Stimulated activated CD8-positive, alpha-beta memory T cell treated with anti-CD3 and anti-CD28 coated beads, Interleukin-7, amount 100 ng/mL, for 1 hour (primary cell): ENCODE measurements at places on chromosomes 4 and X.

DNA sequence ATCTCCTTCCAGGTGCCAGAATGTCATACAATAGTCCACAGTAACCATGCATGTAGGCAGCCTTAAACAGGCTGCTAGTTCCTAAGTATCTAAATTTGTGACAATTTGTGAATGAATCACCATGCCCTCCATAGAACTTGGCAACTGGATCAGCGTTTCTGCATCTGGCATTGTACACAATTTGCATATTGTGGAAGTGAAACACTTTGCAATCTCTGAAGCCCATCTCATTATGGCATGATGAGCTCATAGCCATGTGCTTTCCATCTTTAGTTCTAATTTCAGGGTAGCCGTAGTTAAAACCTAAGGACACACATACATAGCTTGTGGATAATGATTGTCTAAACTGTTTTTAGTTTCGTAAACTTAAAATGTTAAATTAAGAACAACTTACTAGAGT, 573.6 kb downstream of the PPP4R3C start:
- no peak for DNase-seq

GRCh38 chrX:136456133-136456532, 31.6 kb upstream of the BRS3 start:
- no peak for DNase-seq

DNA sequence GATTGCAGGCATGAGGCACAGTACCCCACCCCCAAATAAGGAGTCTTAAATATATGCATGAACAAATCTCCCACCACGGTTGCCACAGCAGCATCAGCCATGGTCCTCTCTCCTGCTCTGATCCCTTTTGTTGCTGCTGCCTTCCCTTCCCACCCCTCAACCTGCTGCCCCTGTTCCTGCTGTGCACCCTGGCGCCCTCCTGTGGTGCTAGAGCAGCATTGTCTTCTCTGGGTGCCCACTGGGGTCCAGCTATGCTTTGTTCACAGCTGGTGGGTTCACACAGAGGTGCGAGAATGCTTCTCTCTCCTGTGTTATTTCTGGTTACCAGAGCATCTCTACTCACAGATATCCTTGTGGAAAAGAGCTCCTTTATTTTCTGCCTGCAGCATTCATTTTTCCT, 116.2 kb downstream of the GATB start:
- DNase-seq, result no peak

GRCh38 chr4:48180234-48180633, 46.2 kb upstream of the TXK start:
- no peak for DNase-seq

DNA sequence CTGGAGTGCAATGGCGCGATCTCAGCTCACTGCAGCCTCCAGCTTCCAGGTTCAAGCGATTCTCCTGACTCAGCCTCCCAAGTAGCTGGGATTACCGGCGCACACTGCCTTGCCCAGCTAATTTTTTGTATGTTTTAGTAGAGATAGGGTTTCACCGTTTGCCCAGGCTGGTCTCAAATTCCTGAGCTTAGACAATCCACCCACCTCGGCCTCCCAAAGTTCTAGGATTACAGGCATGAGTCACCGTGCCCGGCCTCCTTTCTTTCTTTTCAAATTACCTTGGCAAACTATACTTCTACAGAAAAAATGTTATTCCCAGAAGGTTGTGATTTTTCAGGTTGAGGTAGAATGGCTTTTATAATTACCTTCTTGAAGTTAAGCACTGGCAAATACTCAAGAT, 321.9 kb upstream of the PRPS2 start:
- DNase-seq, result no peak

DNA sequence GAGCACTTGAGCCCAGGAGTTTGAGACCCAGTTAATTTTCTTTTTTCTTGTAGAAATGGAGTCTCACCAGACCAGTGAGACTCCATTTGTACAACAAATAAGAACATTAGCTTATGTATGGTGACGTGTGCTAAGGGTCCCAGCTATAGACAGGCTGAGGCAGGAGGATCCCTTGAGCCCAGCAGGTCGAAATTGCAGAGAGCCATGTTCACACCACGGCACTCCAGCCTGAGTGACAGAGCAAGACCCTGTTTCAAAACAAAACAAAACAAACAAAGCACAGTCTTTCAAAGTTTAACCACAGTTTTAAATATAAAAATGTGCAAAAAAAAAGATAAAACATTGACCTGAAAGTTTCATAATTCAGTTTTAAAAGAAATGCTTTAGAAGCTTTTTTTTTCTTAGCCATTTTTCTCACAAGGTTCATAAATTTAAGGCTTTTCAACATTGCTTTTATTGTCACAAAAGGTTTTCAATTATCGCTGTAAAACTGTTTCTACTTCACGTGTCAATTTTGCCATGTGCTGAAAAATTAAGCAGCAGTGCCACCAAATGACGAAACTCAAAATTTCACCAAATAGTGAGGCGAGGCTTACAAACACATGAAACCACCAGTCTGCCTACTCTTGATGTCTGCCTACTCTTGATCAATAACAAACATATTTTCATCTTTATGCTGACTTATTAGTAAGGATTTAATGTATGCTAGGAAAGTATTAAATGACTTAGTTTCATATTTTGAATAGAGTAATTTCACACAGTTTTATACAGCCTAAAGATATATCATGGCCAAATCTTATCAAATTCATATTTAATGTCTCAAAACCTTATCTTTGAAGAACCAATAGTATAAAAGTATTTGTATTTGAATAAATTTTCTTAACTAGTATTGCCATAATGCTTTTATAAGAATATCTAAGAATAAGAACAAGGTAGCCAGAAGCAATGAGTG, 126.3 kb downstream of the NEK1 start:
- no peak for DNase-seq

GRCh38 chr4:7299908-7300710, 107.8 kb downstream of the SORCS2 start:
- DNase-seq, result no peak

- no peak for DNase-seq
Measured at GRCh38 chrX:120741452-120741851, 111.6 kb upstream of the C1GALT1C1 start.

DNA sequence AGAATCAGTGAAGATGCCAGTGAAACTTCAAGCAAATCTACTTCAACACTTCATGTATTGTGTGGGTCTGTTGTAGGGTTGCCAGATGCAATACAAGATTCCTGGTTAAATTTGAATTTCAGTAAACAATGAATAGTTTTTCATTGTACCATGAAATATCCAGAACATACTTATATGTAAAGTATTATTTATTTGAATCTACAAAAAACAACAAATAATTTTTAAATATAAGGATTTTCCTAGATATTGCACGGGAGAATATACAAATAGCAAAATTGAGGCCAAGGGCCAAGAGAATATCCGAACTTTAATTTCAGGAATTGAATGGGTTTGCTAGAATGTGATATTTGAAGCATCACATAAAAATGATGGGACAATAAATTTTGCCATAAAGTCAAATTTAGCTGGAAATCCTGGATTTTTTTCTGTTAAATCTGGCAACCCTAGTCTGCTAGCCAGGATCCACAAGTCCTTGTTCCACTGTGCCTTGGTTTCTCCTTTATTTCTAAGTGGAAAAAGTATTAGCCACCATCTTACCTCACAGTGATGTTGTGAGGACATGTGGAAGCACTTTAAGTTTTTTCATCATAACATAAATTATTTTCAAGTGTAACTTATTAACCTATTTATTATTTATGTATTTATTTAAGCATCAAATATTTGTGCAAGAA, 2.3 kb downstream of the CXCL8 start:
- no peak for DNase-seq

DNA sequence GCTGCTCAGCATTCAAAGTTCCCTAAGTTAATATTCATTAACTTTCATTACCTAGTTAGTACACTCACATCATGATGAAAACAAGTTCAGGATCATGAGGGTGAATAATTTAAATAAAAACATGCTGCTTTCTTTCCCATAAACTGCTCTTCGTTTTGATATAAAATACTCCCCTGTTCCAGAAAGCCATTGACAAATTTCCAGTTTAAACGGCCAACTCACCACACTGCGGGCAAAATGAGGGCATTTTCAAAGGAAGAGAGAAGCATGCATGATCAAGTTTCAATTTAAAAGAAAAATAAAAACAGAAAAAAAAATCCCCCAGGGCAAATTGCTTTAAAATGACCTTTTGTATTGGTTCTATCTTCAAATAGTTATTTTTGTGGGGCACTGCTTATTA, 69.6 kb downstream of the EPHA5 start:
- DNase-seq, result no peak

- DNase-seq, result no peak
Measured at GRCh38 chrX:30653415-30654131, at the start of gene GK. Gene GK, plus strand, starts transcription at chrX:30653423. Its CDS starts 115 bp downstream, at chrX:30653538.

- DNase-seq, result no peak
Measured at GRCh38 chr4:77582156-77582555, 23.5 kb upstream of the CXCL13 start.

GRCh38 chrX:101263766-101264165, 27.4 kb downstream of the TAF7L start:
- DNase-seq, result no peak
